ENCODE measurements at places on chromosomes 1 and 21. TPM values are rescaled to one million over a fixed set of nuclear protein-coding genes. Genes with fewer than 3 reads are reported as not detected.

GRCh38 chr1:11759791-11760190 is 2.2 kb upstream of the C1orf167 start:
- no peak for DNase-seq

DNA sequence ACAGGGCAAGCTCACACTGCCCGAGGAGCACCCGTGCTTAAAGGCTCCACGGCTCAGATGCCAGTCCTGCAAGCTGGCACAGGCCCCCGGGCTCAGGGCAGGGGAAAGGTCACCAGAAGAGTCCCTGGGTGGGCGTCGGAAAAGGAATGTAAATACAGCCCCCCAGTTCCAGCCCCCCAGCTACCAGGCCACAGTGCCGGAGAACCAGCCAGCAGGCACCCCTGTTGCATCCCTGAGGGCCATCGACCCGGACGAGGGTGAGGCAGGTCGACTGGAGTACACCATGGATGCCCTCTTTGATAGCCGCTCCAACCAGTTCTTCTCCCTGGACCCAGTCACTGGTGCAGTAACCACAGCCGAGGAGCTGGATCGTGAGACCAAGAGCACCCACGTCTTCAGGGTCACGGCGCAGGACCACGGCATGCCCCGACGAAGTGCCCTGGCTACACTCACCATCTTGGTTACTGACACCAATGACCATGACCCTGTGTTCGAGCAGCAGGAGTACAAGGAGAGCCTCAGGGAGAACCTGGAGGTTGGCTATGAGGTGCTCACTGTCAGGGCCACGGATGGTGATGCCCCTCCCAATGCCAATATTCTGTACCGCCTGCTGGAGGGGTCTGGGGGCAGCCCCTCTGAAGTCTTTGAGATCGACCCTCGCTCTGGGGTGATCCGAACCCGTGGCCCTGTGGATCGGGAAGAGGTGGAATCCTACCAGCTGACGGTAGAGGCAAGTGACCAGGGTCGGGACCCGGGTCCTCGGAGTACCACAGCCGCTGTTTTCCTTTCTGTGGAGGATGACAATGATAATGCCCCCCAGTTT is 1.3 kb downstream of the CELSR2 start:
- no peak for DNase-seq

GRCh38 chr1:225366552-225366951 is 61.3 kb downstream of the LBR start:
- no peak for DNase-seq

GRCh38 chr1:110780600-110781484 is 92.1 kb upstream of the CD53 start:
- DNase-seq = peak; percentile 25

DNA sequence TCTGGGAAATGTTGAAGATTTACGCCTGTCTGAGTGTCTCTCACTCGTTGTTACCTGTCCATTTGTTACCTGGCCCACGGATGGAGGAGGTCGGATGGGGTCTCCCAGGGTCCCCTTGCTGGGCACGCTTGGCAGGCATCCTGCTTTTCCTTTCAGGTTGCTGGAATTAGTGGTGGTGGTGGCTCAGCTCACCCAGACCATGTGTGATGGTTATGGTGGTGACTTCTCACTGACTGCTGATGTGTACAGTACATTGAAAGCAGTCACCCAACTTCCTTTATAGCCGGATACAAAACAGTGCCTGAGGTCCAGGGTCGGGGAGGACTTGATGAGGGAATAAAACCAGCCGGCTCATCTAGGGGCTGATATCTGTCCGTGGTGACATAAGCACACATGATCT is 19.5 kb downstream of the MAPKAPK2 start:
- no peak for DNase-seq

DNA sequence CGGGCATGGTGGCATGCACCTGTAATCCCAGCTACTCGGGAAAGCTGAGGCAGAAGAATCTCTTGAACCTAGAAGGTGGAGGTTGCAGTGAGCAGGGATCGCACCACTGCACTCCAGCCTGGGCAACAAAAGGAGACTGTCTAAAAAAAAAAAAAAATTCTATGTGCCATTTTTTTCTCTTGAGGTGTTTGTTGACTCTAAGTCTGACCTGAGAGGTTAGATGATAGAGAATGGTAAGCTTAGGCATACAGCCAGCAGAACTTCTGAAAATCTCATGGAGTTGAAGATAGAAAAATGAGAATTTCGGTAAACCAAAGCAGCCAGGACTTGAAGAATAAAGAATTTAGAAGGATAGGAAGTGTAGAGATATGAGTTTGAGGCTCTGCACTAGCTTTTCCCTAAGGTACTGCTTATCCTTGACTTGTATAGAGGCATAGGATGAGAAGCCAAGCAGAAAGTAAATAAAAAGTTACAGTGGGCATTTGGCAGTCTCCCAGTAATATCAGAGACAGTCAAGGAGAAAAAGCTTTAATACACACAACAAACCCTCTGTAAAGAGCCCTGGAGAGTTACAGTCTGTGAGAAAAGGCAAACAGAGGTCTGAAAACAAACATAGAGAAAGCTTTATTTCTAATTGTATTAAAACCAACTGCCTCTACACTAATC is 24.3 kb downstream of the F13B start:
- no peak for DNase-seq

GRCh38 chr21:42466700-42467099 is 29.3 kb downstream of the RSPH1 start:
- DNase-seq = no peak

DNA sequence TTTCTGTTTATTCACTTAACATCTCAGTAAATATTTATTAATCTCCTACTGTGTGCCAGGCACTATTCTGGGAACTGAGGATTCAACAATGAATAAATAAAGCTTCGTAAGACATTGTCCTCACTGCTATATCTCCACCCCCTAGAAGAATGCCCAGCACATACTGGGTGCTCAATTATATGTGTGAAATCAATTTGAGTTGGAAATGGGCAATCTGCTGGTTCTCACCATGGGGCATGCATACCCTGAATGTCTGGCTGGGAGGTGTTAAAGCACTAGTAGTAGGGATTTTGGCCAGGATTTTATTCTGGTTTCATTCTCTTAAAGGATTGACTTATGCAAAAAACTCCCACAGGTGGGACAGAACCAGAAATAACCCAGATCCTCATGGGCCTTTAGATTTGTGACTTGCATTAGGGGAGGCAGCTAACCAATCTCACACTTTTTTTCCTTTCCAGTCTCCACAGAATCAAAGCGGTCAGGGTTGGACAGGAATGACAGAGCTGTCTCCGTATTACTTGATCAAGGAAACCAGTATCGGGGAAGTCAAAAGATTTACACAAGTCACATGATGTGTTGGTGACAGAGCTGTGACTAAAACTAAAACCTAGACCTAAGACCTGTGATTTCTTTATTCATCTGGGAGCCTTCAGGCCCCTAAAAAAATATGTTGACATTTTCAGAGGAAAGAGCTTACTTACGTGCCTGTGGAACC is 12.8 kb downstream of the GFI1 start:
- no peak for DNase-seq

DNA sequence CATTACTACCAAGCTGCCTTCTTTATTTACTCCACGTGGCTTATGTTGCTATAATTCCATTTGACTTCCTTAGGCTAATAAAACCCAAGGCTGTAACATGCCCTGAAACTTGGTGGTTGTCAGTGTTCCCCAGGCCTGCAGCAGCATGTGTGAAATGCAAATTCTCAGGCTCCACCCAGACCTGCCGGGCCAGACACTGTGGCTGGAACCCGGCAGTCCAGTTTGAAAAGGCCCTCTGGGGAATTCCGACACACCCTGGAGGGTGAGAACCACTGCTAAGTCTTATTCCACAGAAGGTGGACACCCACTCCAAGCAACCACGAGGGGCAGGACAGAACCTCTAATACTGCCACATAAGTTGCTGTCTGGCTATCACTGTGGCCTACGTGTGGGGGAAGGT is 41.4 kb downstream of the URB1 start:
- no peak for DNase-seq

GRCh38 chr1:17502326-17502778 is 37.1 kb upstream of the ARHGEF10L start:
- peak; percentile 89 for DNase-seq

DNA sequence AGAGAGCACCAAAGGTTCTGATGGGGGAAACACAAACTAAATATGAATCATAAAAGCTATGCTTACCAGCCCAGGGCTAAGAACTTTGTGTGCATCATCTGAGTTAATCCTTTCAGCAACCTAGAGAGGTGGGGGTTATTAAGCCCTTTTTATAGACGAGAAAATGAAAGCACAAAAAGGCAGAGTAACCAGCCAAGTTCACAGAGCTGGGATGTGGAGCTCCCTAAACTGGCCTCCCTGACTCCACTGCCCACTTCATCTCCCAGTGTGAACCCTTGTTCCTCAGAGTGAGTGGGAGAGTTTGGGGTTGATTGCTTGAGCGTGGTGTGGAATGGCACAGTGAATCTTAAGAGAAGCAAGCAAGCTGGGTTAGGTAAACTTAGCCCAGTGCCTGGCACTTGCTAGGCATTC is 10.8 kb upstream of the BCAR3 start:
- DNase-seq = no peak

DNA sequence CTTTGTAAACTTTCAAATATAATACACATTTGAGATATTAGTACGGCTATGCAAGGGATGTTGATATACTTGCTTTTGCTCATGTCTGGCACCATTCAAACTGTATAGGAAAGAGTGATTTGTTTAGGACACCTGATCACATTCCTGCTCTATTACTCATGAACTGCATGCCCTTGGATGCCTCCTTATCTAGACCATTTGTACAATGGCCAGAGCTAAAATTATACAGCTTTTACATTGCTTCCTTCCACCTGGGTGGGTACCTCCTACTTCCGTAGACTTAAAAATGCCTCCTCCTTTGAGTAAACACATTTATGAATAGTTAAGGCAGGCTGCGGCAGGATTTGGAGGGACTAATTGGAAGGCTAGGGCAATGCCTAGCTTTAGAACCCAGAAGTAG is 85.4 kb upstream of the PBX1 start:
- no peak for DNase-seq

GRCh38 chr1:149848340-149849110 is 50.8 kb upstream of the BOLA1 start:
- DNase-seq = no peak

- DNase-seq = no peak
Observed at GRCh38 chr1:150512846-150513245, 2.7 kb upstream of the FALEC start.

DNA sequence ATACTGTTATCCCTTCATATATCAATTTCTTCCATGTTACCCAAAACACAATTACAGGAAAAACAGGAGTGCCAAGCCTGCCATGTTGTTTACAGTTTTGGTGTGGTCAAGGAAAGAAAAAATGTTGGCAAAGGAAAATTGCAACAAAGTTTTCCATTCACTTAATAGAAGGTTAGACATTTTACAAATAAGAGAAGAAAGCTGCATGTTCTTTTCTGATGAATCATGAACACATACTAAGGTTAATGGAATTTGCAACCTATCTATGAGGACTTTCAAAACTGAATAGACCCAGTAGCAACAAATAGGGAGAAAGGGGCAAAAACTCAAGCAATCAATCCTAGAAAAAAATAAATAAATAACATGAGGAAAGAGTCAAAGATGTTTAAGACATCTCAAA is 556.7 kb downstream of the DPYD start:
- DNase-seq = no peak

Gene CD58
- 30.1 TPM for total RNA-seq

Gene ASCL5
- not detected for total RNA-seq

Gene TSPAN2
- 0.02 TPM for total RNA-seq

Gene PRSS38
- not detected for total RNA-seq

Gene C4BPA
- total RNA-seq = 0.06 TPM

Gene GJB4
- total RNA-seq = not detected

Gene ZC3H11A
- total RNA-seq = 153 TPM

All from SJCRH30 (cell line).